T-helper 17 cell (primary cell): ENCODE measurements at places on chromosomes 12 and 14.
A peak's percentile ranks its signal among the peaks of the same experiment; 100 is the strongest.

DNA sequence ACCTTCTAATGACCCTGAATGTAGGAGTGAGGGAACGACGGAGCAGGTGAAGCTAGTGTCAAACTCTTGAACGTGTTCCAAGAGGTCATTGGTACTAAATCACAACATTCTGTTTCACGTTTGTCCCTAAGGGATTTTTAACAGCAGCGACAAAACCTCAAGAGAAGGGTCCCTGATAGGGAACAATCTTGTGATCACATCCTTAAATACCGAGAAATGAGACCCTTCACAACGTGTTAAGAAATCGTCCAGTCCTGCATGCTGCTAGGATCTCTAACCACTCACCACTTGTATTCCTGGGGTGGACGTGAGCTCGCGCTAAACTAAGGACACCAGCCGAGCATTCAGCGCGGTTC, 134.1 kb upstream of the KRAS start:
- DNase-seq: no peak

DNA sequence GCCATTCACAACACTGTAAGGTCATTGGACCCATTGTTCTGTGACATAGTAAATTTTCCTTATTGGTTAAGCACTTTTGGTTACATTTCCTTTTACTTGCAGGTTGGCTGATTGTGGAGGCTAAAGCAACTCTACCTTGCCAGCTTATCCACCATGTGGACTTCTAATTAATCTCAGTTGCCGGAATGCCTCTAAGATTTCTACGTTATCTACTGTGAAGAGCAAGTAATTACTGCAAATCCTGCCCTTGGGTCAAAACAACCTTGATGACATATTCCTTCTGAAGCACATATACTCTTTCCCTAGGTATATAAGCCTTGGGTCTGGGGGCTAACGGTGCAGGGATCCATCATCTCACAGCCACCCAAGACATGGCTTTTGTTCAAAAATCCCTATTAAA, 19.5 kb upstream of the MORN3 start:
- no peak for DNase-seq

GRCh38 chr12:118355843-118356242, 16.9 kb downstream of the TAOK3 start:
- DNase-seq: no peak

GRCh38 chr12:12022306-12022936, 48.3 kb upstream of the BCL2L14 start:
- no peak for DNase-seq

DNA sequence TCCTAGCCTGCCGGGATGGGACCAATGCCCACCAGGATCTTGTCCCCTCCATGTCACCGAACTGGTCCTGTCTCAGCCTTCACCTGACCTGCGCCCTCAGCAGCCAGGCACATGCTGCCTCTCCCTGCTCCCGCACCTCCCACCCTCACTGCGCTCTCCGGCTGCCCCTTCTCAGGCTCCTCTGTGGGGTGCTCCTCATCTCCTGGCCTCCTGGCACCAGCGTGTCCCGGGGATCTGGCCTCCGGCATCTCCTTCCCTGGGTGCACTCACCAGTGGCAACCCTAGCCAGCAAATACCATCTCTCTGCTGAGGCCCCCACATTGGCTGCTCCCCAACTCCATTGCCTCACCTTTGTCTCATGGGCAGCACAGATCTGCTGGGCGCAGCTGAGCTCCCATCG, 29.0 kb downstream of the BEGAIN start:
- no peak for DNase-seq

DNA sequence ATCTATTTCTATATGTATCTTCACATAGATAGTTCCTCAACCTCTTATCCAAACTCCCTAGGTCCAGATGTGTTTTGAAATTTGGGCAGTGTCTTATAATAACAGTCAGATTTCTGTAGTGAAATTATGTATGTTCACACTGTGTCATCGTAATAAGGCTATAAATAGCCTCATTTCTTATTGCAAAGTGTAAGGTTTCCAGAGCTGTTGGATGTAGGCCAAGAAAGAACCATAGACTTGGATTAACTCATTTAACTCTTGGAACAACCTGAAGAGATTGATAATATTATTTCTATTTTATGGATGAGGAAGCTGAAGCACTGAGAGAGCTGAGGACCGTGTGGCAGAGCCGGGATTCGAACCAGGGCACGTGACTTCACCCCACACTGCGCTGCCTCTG, 49.0 kb upstream of the PIWIL1 start:
- no peak for DNase-seq

- no peak for DNase-seq
These were observed 56.6 kb downstream of the TTC9 start for GRCh38 chr14:70698288-70698687.

DNA sequence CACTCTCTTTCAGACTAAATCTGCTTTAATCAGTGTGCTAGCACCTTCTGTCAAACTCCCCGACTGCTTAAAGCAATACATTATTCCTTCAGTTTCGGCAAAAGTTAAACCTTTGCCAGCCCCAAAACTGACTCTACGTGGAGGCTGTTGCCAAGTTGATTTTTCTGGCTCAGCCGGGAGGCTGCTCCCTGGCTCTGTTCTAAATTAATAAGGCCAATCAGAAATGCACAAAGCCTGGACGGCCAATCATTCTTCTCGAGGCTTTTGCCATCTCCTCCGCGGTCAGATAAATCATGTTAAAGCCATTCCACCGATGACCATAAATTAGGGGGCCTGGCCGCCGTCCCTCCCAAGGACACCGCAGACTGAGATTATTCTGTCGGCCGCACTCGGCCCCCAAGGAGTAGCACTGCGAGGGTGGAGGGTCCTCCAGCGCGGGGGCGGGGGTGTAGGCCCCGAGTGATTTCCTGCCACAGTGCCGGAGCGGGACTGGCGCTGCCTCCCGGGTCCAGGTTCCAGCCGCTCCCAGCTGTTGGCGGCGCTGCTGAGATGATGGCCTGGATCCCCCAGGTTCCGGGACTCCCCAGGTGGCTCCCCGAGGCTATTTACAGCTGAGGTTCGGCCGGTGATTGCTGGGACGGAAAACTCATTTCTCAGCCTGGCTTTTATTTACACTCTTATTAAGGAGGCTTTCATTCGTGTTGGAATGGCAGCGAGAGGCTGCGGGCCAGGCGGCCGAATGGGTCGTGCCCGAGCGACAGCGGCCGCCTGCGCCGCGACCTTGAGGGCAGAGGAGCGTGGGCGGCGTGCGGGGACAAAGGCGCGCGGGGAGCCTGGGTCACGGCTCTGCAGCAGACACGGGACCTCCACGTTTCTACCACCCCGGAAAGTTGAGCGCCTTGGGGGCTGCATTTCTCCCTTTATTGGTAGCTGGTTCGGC, 165.1 kb downstream of the MON2 start:
- DNase-seq: no peak

DNA sequence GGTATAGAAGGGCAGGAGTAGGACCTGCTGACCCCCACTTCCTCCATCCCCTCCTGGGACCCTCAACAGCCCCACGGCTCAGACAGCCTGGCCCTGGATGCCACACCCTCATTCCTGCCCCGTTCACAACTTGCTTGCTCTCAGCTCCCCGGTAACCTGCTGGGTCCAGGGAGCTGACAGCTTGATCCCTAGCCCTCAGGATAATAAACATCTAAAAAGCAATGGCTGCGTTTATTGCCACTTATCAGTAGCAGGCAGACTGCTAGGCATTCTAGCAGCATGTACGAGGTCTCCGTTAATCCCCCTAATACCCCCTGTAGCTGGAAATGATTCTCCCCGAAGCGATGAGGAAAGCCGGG, 24.3 kb upstream of the RPLP0 start:
- no peak for DNase-seq

GRCh38 chr12:54379398-54380201, 4.9 kb downstream of the ZNF385A start:
- DNase-seq: peak; percentile 81

- no peak for DNase-seq
These were observed 2.7 kb downstream of the GPX2 start for GRCh38 chr14:64939817-64940190.
